ENCODE measurements at places on chromosomes 3 and 15. TPM values are rescaled to one million over a fixed set of nuclear protein-coding genes. Genes with fewer than 3 reads are reported as not detected.

DNA sequence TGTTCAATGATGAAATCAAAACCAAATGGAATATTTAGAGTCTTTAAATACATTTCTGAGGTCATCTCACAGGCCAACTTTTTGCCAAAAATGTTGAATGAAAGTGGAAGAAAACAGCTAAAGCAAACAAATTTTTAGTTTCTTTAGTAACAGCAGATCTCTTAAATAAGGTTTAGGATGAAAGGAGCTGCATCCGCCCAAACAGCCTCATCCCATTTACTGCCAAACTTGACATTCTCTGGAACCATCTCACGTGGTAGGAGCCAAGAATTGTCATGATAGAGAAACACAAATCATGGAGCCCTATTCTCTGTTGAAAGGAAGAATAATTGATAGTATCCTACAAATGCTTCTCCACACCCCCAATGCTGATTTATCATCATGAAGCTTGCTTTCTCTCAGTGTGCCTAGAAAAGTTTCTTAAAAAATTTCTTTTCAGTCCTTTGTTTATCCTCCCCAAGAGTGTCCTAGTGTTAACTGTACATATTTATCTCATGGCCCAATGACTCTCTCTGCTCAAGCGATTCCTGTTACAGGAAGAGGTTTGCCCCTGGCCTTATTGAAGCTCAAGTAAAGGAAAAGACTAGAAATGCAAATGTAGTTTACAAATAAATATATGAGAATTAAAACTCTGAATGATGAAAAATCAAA is 23.4 kb downstream of the SLC9A9 start:
- no peak for DNase-seq

GRCh38 chr15:73964736-73965093 is 27.4 kb downstream of the STOML1 start:
- DNase-seq, result peak; percentile 93

DNA sequence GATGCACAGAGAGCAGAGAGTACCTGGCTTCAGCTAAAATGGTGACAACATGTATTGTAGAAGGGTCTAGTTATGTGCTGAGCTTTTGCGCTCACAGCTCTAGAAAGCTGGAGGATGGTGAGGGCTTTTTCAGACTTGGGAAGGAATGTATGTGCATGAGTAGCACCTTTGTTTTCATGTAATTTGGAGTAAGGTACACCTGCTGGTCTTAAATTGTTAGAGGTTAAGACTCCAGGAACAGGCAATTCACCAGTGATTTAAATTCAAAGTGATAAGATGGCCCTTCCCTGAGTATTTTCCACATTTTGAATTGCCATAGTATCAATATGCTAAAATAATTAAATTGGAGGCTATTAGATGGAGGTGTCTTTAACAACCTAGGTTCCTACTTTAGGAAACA is 436.4 kb upstream of the GOLIM4 start:
- DNase-seq, result no peak

DNA sequence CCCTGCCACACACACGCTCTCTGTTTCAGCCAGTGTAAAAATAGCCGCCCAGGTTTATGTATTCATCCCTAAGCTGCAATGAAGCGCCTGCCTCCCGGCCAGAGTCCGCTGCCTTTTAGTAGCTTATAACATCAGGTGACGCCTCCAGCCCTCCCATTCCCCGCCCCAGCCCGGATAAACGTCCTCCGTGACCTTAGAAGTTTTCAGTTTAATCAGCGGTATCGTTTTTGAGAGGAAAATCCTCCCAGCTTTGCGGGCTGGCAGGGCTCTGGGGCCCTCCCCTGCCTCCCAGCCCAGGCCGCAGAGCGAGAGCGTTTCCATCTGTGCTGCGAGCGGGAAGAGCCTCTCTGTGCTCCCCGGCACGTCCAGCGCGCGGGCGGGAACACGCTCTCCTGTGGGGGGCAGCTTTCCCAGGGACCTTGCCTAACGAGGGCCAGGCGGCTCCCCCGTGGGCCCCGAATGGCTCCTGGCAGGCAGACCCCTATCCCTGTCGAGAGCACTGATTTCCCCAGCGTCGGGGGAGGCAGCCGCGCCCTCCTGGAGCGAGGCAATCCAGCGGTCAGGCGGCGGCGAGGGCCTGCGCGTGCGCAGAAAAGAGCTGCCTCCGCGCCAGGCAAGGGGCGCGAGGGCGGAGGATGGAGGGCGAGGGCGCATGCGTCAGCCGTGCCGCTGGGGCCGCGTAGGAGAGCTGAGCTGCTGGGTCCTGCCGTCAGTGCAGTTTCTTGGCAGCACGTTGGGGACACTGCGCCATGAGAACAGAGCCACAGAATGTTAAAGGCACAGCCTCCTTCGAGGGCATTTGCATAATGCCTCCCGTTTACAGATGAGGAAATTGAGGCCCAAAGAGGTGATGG is 71.1 kb downstream of the CCNL1 start:
- DNase-seq, result peak; percentile 99

GRCh38 chr15:70474471-70475406 is 288.6 kb downstream of the UACA start:
- peak; percentile 96 for DNase-seq

DNA sequence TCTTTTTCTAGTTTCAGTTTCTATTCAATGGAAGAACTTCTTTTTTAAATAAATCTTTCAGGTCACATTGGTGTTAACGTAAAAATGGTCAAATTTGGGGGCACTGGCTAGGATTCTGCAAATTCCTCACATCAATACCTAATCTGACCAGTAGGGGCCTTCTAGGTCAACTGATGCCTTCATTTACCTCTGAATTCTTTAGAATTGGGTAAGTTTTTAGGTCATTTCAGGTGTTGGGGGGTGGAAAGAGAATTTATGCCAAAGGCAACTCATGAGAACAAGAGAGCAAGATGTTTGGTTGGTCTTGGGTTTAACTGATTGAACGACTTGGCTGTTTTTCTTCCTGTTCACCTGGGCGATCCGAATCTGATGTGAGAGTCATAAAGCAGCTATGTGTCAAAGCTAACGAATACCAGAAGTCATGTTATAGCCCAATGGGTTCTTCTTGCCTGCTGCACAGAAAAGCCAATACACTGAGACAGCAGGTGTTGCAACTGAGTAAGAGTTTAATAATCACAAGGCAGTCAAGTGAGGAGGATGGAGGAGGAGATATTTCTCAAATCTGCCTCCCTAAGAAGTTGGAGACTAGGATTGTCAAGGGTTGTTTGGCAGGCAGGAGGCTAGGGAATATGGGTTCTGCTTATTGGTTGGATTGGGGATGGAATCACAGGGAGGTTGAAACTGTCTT is 15.3 kb downstream of the LRRC49 start:
- DNase-seq, result no peak

- DNase-seq, result no peak
These were observed 63.7 kb downstream of the DUT start for GRCh38 chr15:48394970-48395369.

GRCh38 chr3:186108106-186108940 is 566 bp downstream of the ETV5 start:
- DNase-seq, result peak; percentile 86

- no peak for DNase-seq
These were observed 796.4 kb upstream of the ARPP21 start for GRCh38 chr3:34842706-34843480.

DNA sequence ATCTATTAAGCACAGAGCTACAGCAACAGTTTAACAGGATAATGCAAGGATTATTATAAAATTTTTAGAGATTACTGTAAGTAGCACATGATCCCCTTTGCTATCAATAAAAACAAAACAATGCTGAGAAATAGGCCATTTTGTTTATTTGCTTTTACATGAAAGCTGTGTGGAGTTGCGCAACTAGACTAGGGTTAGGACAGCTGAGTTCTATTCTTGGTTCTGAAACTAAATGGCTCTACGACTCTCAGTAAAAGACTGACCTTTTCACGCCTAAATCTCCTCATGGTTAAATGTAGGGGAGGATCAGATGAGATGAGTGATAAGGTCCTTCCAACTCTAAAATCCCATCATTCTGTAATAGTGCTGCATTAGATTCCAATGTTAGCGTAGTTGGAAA is 25.0 kb downstream of the KCNMB2 start:
- no peak for DNase-seq

GRCh38 chr15:85623315-85624049 is 171.2 kb downstream of the KLHL25 start:
- no peak for DNase-seq

GRCh38 chr15:70480196-70480856 is 283.0 kb downstream of the UACA start:
- peak; percentile 64 for DNase-seq

GRCh38 chr3:30408105-30408557 is 198.3 kb upstream of the TGFBR2 start:
- no peak for DNase-seq

DNA sequence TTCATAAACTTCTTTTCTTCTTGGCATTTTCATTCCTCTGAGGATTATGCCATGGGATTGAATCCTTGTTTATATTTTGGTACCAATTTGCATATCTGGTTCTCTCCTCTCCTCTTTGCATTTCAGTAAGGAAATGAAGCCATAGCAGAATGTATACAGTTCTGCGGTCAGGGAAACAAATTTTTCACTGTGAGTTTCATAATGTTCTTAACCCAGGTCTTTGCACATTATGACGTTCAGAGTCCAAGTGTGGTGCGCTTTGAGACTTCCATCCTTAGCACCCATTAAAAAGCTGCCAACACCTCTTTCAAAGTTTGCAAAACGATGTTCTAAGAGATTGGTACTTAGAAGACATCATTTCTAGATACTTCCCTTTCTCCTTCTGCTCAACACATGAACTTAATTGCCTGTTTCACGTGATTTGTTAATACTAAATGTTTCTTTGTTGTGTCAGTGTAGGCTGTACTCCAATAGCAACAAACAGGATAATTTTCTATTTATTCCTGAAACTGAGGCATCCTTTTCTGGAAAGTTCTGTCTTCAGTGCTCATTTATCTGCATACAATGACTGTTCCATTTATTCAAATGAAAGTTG is 953.1 kb upstream of the NR2F2 start:
- no peak for DNase-seq

GRCh38 chr3:179806177-179806576 is 153.3 kb downstream of the USP13 start:
- DNase-seq, result no peak

GRCh38 chr15:72554471-72555425 is 80.6 kb downstream of the ARIH1 start:
- no peak for DNase-seq

DNA sequence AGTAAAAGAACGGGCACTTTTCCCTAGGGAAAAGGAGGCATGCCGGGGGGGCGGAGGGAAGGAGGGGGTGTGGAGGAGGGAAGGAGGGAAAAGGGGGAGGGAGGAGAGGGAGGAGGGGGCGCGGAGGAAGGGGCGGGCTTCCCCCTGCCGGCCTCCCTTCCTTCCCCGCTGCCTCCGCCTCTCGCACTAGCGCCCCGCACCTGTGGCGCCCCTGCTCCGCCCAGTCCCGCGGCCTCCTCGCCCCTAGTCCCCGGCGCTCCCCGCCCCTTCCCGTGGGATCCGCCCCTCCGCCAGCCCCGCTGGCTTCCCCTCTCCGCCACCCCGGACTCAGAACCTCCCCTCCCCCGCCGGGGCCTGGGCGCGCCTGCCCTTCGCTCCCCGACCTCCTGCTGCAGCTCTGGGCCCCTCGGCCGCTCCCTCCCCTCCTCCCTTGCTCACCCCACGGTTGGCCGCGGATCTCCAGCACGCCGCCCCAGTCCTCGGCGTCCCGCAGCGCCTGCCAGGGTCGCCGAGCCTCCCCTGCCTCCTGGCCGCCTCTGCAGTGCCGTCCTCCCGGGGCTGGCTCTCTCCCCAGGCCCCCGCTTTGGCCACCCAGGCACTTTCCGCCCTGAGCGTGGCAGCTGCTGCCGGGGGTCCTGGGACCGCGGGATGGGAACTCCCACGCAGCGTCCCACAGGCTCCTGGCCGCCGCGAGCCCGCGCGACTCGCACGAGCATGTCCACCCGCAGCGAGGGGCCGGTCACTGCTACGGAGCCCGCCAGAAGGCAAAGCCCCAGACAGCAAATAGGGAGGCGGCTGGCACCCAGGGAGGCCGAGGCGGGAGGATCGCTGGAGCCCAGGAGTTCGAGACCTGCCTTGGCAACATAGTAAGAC is 147.4 kb downstream of the TJP1 start:
- peak; percentile 80 for DNase-seq

DNA sequence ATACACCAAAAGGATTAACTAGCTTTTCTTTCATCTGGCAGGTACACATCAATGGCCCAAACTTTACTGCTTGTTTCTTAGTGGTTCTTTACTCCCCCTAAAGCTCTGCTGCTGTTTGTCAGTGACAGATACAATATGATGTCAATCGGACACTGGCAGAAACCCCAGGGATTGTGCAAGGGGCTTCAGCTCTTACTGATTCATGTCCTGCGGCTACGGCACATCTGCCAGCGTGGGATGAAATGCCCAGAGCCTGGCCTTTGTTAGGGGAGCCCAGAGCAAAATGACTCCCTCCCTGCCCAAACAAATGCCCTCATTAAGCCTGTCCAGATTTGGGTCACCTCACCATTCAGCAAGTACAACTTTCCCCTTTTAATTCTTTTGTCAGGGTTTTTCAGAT is 28.3 kb downstream of the SRP14 start:
- no peak for DNase-seq

DNA sequence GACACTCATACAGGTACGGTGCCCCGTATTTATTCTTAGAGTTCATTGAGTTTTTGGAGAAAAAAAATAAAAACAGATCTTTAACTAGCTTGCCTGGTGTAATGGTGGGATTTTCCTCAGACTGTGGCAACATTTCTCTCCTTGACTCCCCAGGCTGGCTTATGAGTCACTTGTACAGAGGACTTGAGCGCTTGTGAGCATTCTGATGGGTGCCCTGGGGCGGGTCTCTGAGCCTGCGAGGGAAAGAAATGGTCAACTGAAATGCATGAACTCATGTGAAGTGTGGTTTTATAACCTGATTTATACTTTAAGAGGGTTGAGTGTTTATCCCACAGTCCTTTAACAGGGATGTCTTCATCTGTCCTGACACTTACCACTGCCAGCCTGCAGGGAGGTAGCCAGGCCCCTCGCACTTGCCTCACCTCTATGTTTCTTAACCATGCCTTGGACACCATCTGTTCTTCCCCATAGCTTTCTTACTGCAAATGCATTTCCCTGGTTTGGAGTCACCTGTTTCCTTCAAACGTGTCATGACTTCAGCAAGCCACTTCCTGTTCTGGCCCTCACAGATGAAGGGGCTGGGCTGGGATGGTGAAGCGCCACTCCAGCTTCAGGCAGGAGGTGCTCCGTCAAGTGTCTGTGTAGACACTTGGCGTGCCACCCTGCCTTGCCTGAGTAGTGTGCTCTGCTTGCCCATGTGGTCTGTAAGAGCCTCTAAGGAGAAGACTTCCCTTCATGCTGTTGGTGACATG is 118.7 kb downstream of the PDE8A start:
- no peak for DNase-seq

GRCh38 chr15:73344056-73344455 is 24.7 kb downstream of the HCN4 start:
- DNase-seq, result no peak

DNA sequence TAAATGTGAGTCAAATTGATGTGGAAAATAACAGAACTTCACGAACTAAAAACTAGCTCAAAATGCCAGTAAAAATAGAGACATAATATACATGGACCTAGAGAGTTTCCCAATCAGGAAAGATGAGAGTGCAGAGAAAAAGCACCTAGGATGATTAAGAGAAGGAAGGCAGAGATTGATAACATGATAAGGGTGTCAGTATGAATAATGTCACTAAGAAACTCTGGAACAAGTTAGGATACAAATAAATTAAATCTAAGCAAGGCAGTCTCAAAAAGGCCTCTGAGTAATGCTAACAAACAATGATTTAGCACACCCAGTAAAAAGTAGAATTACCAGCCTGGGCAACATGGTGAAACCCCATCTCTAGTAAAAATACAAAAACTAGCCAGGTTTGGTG is 304.7 kb upstream of the DPPA4 start:
- no peak for DNase-seq

Gene ANKRD63
- not detected for total RNA-seq

Gene LSAMP
- 3.7 TPM for total RNA-seq

Gene KLHL40
- total RNA-seq, result not detected

Gene SUCNR1
- total RNA-seq, result 1.3 TPM

Gene RPUSD2
- total RNA-seq, result 6.8 TPM

Gene FSIP1
- 1.00 TPM for total RNA-seq

Gene SAXO2
- 5.8 TPM for total RNA-seq

Gene BCHE
- 14.0 TPM for total RNA-seq

Measured in posterior vena cava (tissue), 2 donors.